Fibroblast of skin of right quadriceps (primary cell): ENCODE measurements at places on chromosomes 5 and 9.

- no peak for DNase-seq
These were observed 476.6 kb upstream of the SGCD start for GRCh38 chr5:155850370-155850769.

DNA sequence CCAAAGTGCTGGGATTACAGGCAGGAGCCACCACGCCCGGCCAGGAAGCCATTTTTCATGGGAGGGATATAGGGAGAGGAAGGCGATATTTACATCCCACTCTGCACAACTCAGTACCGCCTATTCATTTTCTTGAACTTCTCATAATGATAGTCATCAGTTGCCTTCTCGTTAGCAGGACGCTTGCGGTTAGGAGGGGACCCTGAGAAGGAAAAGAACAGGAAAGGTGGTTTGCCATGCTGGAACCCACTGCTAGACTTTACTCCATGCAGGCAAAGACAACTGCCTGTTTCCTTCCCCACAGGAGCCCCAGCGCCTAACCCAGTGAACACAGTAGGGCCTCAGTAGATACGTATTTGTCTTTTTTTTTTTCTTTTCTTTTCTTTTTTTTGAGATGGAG is 4.1 kb upstream of the TOR1A start:
- DNase-seq = no peak

GRCh38 chr5:8462565-8462964 is 593.6 kb downstream of the MTRR start:
- no peak for DNase-seq

GRCh38 chr5:145500710-145501109 is 334.4 kb downstream of the PRELID2 start:
- no peak for DNase-seq

DNA sequence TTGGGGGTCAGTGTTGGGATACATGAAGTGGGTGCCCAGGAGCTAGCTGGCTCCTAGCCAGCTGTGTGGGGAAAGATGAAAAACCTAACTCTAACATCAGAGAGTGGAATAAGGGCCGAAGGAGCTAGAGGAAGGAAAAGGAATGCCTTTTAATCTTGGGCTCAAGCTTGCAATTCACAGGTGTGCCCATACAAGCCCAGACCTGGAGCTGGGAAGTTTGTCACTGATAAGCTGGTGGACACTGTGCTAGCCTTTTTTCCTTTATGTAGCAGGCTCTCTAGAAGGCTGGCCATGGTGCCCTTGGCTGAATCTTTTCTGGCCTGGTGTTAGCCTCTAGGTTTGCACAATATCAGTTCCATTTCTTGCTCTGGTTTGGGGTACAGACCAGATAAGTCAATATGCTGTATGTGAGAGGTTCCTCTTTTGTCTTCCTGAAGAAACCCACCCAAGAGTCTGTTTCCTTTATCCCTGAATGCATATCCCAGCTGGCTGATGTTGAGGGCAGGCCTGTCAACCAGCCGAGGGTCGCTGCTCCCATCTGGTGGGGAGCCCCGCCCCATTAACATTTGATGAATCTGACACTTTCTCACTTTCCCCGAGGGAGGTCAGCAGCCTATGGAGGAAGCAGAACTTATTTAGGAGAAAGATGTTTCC is 92.4 kb upstream of the CXCL14 start:
- no peak for DNase-seq

DNA sequence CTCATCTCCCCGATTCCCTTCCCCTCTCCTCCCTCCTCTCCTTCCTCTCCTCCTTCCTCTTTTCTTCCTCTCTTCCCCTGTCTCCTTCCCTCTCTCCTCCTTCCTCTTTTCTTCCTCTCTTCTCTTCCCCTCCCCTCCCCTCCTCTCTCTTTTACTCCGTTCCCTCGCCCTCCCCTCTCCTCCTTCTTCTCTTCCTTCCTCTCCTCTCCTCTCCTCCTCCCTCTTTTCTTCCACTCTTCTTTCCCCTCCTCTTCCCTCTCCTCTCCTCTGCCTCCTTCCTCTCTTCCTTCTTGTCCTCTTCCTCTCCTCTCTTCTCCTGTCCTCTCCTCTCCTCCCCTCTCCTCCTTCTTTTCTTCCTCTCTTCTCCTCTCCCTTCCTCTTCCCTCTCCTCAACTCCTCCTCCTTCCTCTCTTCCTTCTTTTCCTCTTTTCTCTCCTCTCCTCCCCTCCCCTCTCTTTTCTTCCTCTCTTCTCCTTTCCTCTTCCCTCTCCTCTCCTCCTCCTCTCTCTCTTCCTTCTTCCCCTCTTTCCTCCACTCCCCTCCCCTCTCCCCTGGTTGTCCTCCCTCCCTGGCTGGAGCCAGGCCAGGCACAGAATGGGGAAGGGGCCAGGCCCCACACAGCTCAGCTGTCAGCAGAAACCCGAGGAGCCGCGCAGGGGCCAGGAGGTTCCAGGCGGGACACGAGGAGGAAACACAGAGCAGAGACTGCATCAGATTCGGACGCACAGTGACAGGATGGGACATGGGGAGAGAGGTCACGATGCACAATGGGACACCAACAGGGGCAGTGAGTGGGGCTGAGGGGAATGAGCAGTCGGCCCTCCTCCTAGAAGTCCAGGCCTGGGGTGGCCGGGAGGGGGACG is 48.0 kb downstream of the CAMK2A start:
- no peak for DNase-seq

DNA sequence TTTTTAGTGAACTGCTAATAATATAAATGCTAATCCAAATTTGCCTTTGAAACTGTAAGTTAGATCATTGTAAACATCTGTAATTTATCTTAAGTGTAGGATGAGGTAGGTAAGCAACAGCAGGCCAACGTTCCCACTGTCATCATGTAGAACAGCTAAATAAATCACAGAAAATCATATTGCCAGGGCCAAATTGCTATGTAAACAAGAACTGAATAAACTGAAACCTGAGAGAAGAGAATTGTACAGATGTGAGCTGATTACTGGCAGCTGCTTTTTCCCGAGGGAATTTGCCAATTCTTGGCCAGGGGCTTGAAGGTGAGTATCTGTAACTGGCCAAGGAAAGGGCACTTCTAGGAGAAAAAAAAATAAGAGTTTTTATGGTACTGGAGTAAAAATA is 97.6 kb downstream of the CDH10 start:
- DNase-seq = no peak

DNA sequence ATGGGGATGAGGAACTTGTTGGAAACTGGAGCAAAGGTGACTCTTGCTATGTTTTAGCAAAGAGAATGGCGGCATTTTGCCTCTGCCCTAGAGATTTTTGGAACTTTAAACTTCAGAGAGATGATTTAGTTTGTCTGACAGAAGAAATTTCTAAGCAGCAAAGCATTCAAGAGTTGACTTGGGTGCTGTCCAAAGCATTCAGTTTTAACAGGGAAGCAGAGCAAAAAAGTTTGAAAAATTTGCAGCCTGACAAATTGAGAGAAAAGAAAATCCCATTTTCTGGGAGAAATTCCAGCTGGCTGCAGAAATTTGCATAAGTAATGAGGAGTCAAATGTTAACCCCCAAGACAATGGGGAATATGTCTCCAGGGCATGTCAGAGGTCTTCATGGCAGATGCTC is 682.3 kb upstream of the ST8SIA4 start:
- no peak for DNase-seq

DNA sequence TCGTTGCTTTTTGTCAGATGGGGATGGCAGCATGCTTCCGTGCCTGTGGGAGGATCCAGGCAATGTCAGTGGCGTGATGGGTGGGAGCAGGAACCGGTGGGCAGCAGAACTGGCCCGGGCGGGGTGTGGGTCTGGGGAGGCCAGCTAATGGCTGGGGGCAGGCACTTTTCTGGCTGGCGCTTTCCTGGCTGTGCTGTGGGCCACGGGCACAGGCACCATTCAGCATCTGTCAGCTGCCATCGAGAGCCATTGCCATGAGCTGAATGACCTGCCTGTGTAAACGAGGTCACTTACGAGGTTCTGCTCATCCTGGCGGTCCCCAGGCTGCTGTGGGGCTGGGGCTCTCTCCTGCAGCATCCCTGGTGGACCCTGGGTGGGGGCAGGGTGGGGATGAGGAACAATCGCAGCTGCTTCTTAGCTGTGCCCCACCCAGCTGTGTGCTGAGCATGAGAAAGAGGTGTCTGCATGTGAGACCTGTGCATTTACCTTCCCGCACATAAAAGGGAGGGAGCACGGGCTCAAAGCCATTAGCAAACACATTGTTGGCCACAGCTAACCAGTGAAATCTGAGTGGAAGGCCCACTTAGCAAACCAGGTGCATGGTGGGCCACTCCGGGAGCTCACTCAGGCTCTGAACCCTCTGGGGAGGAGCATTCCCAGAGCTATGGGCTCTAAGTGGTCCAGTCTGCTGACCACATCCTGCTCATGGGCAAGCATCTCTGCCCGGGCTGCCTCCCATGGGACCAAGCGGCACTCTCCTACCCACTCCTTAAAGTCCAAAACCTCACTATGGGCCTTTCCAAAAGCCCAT is 41.3 kb upstream of the OLFM1 start:
- no peak for DNase-seq

- DNase-seq = peak; percentile 71
These were observed 395.7 kb upstream of the ZNF462 start for GRCh38 chr9:106467113-106467864.

DNA sequence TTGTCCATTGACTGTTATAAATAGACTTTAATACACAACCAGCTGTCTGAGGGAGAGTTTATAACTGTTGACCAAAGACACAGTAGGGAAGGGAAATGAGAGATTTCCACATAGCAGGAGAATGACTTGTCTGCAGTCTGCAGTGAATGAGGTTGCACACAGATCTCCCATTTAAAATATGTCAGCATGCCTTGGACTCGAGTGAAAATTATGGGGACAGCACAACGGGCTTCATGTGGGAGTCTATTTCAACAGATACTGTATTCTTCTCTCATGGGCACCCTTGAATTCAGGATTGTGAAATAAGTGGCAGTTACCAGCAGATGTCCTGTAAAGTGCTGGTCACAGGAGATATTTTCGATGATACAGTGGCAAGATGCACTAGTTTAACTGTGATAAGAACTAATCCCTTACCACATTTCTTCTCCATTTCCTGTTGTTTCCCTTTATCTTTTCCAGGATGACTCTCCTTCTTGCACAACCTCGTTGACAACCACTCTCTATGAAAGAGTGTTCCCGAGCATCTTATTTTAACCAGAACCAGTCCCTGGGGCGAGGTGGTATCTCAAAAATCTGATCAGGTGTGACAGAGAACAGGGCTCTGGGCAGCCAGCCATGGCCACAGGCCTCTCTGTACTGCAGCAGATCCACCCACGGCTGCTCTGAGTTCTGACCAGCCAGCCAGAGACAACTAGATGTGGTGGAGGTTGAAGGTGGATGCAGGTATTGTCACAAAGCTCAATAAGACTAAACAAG is 51.5 kb upstream of the MAP3K1 start:
- peak; percentile 59 for DNase-seq

DNA sequence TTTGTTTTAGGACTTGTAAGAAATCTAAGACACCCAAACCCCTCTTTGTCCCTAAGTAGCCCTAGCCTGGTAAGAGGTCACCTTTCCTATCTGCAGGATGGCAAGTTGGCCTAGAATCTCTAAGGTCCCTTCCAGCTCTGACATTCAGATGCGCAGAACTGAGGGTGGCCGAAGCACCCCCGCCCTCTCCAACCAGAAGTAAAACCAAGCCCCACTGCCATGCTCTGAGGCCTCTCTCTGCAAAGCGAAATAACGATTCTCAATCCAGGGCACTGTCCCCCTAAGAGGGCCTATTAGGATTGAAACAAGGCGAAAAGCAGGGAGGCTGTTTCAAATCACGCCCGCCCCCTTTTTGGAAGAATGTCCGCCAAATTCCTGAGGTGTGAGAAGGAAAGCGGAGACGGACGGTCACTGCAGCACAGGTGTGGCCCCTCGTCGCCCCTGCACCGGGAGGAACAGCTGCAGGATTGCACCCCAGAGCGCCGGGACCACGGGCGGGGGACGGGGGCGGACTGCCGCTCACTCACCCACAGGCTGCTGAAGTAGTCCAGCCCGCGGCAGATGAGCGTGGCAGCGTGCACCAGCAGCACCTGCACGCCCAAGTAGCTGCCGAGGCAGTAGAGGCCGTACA is 824 bp downstream of the TMEM245 start:
- DNase-seq = peak; percentile 17

DNA sequence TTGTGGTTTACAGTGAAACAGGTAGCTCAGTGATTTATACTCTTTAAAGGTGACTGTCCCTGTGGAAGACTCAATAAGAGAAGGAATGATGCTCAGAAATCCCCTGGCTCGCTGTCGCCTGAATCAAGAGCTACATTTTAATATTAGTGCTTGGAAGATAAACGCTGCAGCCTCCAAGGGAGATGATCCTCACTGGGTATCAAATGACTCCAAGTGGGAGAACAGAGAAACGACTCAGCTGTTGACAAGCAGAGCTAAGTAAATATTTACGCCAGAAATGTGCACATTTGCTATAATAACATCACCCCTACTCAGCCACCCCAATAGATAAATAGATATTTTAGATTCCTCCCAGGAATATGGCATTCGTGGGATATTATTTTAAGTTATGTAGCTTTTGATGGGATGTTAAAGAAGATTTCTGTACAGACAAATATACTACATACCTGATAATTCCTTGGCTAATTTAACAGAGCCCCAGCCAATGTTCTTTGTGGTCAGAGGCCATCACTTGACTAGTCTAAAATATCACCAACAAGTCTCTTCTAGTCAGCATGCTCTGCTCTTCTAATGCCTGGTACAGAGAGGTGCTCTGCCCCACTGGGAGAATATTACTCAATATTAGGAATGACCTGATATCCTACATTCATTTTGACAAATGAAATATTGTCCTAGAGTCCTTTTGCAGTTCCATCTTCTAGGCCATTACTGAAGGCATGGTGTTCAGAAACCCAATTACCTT is 18.3 kb upstream of the CCDC192 start:
- no peak for DNase-seq

GRCh38 chr5:57976506-57976905 is 483.4 kb downstream of the PLK2 start:
- no peak for DNase-seq

GRCh38 chr5:978693-979092 is 29.9 kb upstream of the NKD2 start:
- DNase-seq = peak; percentile 34

- DNase-seq = peak; percentile 60
These were observed 517.5 kb downstream of the AGTPBP1 start for GRCh38 chr9:85224301-85224700.

DNA sequence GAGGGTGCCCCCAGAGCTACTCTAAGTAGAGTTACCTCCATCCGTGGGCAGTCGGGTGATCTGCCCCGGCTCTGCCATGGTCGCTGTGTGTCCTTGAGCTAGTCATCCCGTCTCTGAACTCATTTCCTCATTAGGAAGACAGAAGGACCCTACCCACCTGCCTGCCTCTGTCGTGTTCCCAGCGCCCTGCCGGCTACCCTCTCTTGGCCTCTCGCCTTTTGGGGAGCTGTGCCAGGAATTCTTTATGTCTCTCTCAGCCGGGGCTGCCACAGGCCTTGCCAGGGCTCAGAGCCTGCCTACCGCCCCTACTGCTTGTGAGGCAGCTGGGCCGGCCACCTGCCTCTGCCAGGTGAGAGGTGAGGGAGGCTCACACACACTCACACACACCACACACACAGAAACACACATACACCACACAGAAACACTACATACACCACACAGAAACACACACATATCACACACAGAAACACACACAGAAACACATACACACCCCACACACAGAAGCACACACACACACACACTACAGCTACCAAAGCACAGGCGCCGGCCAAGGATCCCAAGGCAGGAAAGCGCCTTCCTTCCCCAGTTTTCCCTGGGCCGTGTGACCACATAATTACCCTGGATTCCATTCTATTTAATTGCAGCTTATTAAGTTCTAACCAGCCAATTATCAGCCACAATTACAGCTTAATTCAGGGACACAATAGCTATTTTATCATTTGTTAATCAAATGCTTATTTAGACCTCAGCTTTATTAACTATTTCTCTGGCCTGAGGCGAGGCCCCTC is 41.7 kb downstream of the UNC5A start:
- no peak for DNase-seq
